ENCODE measurements at places on chromosomes 6 and 20.

DNA sequence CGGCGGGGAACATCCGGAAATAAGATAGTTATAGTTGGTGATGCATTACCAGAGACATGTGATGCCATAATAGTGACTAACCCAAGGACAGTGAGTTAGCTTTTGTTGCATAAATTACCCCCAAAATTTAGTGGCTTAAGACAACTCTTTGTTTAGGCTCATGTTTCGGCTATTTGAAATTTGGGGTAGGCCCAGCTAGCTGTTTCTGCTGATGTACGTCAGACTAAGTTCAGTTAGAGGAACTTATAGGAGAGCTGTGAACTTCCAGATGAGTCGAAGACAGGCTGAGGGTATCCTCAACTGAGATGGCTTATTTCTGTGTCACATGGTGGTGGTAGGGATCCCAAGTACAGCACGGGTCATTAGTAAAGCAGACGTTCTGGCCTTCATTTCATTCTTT, 366.5 kb downstream of the PLCB1 start:
- no peak for DNase-seq

DNA sequence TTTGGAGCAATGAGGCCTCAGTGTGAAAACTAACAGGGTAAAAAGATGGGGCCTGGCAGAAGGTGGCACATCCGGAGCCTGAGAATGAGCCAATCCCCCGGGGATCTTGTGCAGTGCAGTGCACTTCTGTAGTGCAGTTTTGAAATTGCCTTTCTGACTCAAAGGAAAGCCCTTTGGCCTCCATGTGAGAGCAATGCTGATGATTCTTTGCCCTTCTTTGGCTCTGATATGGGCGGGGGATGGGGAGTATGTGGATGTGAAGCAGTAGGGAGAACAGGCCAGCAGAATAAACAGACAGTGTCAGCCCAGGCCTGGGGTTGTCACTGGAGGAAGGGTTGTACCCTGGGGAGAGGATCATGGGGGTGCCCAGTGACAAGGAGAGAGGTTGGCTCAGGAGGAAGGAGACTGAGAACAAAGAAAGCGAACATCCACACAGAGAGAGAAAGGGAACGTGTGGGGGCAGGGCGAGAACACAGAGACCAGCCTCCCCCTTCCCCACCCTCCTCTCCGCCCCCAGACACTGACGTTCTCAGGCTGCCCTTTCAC, 351.2 kb downstream of the CDC5L start:
- no peak for DNase-seq

- no peak for DNase-seq
These were observed 39.8 kb downstream of the SLC22A2 start for GRCh38 chr6:160218810-160219209.

DNA sequence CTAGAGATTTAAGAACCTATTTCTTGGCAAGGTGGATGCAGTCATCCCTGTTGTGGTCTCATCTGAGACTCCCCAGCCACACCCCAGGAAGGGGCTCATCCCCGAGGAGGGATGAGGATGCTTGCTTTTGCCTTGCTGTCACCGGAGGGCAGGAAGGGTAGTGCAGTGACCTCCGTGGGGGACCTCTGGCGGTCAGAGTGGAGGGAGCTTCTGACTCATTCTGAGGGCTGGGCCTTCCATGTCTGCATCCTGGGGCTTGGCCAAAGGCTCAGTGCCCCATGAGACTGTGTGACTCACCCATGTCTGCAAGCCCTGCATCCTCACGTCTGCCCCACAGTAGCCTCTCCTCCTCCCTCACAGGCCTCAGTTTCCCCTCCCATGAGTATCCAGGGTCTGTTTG, 38.7 kb downstream of the UQCC2 start:
- DNase-seq, result peak; percentile 62

GRCh38 chr20:38590676-38591473, 9.9 kb downstream of the ADIG start:
- no peak for DNase-seq

- DNase-seq, result peak; percentile 78
These were observed 33.8 kb upstream of the SCRT2 start for GRCh38 chr20:709423-709822.

GRCh38 chr20:25469558-25469957, 62.1 kb downstream of the GINS1 start:
- no peak for DNase-seq

GRCh38 chr6:29720863-29721262, 2.4 kb upstream of the HLA-F start:
- no peak for DNase-seq

GRCh38 chr20:43984587-43984986, 69.9 kb downstream of the TOX2 start:
- DNase-seq, result no peak

DNA sequence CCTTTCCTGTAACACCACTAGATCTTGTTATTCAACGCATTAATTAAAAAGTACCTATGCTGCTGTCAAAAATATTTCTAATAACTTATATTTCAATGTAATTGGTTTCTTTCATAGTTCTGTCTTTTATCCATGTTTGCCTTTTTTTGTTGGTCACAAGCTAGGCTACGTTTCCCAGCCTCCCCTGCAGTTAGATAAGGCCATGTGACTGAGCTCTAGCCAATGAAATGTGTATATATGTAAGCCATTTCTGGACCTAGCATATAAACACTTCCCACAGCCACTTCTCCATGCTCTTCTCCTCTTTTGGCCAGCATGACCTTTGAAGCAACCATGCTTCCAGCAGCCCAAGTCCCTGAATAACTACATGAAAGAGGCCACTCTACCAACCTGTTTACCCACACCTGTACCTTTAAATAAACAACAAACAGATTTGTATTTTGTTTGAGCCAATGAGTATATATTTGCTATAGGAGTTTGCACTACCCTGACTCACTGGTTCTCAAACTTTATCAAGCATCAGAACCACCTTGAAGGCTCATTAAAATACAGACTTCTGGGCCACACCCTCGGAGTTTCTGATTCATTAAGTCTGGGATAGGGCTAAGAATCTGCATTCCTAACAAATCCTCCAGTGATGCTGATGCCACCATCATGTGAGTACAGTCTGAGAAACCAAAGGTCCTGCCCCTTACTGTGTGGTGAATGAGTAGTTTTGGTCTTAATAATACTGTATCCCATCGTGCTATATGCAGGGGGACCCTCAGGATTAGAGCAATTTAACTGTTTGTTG, 45.6 kb upstream of the BEND6 start:
- no peak for DNase-seq

DNA sequence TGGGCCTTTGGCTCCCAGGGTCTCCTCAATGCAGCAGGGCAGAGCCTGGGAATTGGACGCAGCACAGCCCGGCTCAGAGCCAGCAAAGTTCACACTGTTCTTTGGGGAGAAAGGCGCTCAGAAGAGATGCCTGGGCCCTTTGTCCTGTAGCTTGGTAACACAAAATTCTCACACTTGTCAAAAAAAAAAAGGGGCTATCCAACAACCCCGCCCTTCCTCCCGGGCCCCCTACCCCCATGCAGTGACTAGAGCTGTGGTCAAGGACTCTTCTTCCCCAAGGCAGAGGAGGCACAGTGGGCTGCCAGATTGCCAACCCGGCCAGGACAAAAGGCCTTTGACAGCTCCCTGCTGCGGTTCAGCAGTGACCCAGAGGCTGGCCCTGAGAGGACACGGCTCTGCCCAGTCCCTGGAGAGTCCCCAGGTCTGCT, 2.0 kb downstream of the NKAIN4 start:
- DNase-seq, result peak; percentile 43

DNA sequence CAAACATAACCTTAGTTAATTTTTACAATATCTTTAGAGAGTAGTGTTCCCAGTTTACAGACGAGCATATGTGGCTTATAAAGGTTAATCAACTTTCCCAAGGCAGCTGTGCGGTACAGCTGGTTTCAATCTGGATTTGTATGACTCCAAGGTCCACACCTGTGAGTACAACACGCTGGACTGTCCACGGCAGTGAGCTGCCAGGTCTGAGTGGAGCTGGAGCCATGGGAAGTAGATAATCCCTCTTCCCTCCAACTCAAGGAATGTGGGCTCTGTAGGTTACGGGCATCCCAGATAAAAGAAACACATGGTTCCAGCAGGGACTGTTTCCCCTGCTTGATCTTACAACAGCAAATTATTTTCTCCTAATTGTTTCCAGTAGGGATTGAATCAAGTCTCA, 102.2 kb downstream of the SOD2 start:
- DNase-seq, result no peak

GRCh38 chr20:39083761-39084160, 121.6 kb downstream of the DHX35 start:
- no peak for DNase-seq

- no peak for DNase-seq
These were observed 37.6 kb upstream of the PTPRK start for GRCh38 chr6:128558021-128558420.

GRCh38 chr6:26196846-26197635, 109.8 kb downstream of the HFE start:
- peak; percentile 82 for DNase-seq

GRCh38 chr20:43389211-43389610, 68.5 kb upstream of the SRSF6 start:
- DNase-seq, result no peak

All from dorsolateral prefrontal cortex (tissue), 122 donors.